ENCODE measurements at places on chromosomes 1 and 21.

DNA sequence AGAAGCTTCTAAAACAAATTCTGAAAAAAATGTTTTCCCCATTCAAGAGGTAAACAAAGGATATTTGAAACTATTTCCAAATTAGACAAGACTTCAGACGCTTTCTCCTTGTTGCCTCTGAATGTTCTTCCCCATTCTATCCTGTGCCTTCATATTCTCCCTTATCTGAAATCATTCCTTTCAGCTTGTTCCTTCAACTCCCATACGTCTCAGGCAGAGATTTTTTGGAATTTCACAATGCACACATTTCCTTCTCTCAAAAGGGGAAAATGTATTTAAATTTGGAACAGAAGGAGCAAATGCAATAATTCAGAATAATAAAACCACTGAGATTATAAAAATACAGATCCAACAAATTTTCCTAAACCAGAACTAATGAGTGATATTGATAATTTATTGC is 198.7 kb upstream of the IVNS1ABP start:
- no peak for DNase-seq

- no peak for DNase-seq
These were observed 22.6 kb downstream of the MIS18A start for GRCh38 chr21:32256251-32256650.

DNA sequence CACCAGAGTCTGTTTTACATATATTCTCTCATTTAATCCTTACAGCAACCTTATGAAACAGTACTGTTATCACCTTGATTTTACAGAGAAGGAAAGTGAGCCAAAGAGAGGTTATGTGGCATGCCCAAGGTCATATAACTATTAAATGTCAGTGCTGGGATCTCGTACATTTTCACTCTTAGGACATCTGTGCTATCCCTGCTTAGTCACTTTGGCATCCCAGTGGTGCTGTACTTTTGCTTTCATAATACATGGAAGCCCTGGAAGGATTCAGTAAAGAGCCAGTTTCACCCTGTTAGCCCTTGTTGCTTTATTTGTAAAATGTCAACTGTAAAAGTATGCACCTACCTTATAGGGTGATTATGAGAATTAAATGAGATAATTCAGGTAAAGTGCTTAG is 104.4 kb downstream of the NFIA start:
- DNase-seq, result no peak

DNA sequence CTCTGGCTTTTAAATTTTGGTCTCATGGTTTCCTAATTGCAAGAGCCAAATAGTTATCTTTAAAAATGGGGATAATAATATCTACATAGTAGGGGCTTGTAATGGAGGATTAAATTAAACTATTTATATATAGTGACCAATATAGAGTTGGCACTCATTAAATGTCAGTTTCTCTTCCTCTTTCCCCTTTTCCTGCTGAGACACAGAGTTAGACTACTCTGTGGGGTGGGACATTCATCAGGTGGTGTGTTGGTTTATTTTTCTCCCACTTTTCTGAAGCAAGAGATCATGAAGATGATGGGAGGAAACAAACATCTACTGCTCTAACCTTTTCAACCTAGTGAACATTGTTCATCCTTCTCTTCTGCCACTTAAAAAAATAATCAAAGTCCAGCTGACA is 17.3 kb upstream of the RAP1A start:
- DNase-seq, result no peak

DNA sequence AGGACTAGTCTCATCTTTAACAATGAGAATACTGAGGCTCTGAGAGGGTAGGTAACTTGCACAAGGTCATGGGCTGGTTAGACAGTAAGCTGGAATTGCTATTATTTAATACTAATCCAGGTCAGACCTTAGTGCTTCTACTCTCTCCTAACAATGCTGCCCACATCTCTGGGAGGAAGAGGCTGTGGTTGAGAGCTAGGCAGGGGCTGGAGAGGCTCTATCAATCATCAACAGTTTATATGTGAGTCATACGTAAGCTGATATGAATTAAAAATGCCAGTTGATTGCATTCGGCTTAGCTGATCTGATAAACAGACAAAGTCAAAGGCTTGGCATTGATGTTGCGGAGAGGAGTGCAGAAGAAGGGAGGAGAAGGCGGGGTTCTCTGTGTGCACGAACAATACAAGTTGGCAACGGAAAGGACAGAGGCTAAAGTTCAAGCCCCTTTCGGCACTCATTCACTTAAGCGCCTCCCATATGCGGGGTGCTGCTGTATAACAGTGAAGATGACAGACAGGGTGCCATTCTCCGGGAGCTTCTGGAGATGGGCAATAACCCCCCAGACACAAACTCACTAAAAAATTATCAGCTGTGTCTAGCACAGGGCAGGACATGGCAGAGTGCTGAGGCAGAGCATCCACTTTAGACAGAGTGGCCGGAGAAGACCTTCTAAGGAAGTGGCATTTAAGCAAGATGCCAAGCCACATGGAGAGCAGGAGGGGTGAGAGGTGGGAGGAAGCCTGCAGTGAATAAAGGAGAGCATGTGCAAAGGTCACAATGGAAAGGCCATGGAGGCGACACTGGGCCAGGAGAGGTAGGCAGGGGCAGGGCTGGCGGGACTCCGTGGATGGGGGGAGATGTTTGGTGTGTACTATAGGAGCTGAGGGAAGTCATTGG is 195.2 kb downstream of the ZSCAN20 start:
- no peak for DNase-seq

DNA sequence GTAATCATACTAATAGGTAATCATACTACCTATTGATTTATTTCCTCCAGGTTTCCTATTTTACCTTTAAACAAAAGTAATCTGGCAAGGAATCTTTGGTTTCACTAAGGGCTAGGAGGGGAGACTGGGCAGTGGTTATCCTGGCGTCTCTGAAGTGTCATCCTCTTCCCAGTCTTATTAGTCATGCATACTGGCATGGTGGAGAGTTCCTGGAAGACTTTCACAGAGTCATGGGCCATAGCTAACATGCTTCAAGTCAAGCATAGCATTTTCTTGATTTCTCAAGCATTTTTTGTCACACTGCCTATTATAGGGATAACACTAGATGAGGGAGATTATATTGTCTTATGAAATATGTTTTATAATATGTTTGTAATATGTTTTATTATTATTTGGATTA is 64.0 kb upstream of the ASB17 start:
- no peak for DNase-seq

DNA sequence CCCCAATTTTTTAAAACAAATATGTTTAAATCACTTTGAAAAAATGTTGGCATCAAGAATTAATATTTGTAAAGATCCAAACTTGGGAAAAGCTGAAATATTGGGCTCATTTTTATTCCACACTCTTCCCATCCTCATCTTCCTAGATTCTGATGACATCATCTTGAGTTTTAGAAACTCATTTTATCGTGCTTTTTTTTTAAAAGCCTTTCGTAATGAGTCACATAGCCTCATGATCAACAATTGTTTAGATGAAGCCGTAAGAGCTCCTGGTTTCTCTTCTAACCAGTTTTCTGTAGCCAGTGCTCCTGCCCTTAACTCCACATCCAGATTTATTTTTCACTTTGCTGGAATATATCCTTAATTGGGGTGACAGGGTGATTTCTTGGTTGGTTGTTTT is 78.6 kb downstream of the POFUT2 start:
- no peak for DNase-seq

DNA sequence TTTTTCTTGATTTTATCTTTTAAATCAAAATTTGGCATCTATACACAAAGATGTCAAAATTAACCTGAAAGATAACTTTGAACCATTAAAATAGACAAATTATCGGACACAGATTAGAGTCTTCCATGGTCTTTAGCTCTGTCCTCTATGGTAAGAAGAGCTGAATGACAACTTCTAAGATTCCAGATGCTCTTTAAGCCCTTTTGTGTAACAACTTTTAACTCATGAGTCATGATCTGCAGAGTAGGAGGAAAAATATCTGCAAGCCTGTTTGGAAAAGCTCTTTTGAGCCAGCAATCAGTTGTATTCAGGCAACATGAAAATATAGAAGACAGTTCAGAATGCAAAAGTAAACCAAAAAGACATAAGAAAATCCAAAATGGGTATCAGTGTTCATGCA is 37.8 kb downstream of the TTC13 start:
- no peak for DNase-seq
